RPMI8226 (cell line): ENCODE measurements at places on chromosomes 3 and 15.

- DNase-seq = no peak
Observed at GRCh38 chr3:81580355-81580754, 181.1 kb downstream of the GBE1 start.

DNA sequence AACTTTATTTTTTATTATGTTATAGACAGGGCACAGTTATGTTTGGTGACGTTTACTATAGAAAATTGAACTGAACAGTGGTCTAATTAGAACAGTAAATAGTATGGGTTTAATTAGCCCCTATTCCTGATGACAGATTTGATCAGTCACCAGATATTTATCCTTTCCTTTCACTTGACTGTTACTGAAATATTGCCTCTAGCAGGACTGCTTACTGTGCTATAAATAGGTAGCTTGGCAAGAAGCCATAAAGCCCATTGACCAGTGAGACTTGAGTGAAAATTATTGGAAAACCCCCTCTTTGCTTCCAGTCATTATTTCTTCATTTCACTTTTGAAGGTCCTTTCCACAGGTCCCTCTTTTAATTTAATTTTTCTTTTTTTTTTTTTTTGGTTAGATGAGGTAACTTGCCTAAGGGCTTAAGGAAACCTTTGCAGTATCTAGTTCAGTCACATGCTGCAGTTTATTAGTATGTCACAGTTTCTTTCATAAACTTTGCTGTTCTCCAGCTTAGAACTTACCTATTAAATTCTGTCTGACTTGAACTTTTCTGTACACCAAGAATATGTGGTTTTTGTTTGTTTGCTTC, 115.6 kb downstream of the ADAMTSL3 start:
- no peak for DNase-seq

GRCh38 chr3:60301142-60301541, 950.1 kb downstream of the FHIT start:
- DNase-seq = no peak

DNA sequence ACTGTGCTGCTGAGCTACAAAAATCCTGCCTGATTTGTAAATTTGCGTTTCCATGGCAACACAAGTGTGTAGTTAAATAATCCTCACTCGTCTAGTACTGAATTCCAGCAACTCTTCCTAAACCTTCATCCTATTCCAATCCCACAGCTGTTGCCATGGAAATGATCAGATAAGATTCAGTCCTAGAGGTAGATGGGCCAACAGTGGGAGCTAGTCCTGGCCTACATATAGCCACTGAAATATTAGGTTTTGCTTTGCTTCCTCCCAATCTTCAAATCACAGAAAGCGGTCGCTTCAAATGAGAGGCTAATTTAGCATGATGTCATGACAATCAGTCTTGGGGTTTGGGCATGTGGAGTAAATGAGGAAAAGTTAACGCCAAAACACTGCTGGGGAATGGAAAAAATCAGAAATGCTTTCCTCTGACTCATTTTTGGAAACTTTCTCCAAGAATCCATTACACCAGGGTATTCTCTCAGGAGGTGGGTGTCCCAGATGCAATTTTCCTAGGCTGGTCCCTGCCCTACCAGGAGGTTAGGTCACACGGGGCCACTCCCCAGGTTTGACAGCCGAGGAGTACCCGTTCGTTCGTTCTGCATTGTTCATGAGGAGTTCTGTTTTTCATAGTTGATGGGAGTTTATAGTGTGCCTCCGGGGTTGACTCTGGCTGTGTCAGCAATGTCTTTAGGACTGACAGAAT, 159.2 kb upstream of the SLCO3A1 start:
- peak; percentile 17 for DNase-seq

GRCh38 chr3:186653080-186653707, 12.6 kb upstream of the HRG start:
- no peak for DNase-seq

DNA sequence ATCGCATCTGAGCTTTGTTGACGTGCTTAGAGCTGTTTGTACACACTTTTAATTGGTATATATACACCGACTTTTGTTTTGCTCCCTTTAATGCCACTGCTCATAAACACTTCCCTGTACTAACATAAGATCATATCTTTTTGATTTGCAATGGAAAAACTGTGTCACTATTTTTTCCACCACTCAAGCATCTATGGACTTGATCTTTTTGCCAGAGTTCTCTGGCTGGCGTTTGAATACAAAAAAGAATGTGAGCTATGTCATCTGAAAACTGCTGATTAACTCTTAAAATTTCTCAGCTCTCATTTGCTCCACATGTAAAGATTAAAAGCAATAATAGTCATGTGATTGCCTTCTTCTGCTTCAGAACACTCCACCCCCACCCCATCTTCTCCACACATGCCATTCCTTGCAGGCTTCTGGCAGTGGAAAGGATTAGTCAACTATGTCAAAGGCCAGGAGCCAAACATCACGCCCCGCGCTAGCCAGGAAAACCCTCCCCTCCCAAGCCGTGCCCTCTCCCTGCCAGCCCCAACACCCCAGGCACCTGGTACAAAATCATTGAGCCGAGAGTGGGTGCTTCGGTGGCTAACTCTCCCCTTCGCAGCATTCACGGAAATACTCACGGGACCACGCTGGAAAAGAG, 123.4 kb upstream of the MEF2A start:
- no peak for DNase-seq

DNA sequence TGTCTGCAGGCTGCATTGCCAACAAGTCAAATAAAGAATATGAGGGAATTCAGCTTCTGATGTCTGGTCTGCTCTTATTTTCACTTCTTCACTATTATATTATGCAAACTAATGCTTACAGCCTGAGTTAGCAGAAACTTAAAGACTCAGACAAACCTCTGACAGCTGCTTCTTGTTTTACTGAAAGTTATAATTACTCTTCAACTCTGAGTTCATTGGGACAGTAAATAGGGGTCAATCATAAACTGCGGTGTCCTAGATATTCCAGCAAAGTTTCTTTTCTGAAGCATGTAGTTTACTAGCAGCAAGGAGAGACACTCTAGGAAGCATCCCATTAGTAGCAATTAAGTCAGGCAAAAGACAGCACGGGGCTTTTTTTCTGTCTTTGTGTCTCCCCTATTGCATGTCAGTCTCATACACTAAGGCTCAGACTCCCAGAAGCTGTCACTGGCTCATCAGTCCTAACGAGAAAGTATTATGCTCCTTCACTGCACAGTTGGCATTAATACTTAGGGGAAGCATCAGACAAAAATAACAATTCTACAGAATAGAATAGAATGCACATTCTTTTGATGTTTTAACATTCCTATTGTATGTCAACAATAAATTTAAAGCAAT, 1060.8 kb downstream of the ROBO1 start:
- DNase-seq = no peak

DNA sequence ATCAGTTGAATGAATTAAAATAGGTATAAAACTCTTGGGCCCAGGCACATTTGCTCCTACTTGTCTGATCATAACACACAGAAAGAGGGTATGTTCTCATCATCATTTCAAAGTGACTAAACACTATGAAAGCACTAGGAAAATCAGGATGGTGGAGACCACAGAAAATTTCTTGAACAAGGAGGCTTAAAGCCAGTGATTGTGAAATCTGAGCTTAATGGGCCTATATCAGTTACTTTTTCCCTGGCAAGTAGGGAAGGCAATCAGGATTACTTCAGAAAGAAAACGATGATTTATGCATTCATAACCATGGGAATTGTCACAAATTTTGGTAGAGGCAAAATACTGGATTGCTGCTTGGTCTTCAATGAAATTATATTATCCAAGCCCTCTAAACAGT, 434.4 kb upstream of the CNTN4 start:
- DNase-seq = no peak

- DNase-seq = peak; percentile 68
Observed at GRCh38 chr15:66703540-66703941, 1.5 kb downstream of the SMAD6 start.

DNA sequence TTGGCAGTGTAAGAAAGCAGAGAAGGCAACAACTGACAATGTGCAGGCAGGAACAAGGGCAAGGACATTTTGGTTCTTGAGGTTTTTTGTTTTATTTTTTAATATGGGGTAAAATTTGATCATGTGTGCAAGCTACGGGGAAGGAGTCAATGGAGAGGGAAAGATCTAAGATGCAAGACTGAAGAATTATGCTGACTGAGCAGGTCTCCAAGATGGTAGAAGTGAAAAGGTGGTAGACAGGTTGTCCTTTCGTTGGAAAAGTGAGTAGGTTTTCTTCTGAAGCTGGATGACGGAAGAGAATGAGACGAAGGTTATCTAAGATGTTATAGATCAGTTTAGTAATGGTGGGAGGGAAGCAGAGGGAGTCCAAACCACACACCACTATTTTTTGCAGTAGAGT, 4.2 kb downstream of the CD47 start:
- DNase-seq = no peak

GRCh38 chr15:43895586-43895985, 68.8 kb downstream of the WDR76 start:
- DNase-seq = no peak

DNA sequence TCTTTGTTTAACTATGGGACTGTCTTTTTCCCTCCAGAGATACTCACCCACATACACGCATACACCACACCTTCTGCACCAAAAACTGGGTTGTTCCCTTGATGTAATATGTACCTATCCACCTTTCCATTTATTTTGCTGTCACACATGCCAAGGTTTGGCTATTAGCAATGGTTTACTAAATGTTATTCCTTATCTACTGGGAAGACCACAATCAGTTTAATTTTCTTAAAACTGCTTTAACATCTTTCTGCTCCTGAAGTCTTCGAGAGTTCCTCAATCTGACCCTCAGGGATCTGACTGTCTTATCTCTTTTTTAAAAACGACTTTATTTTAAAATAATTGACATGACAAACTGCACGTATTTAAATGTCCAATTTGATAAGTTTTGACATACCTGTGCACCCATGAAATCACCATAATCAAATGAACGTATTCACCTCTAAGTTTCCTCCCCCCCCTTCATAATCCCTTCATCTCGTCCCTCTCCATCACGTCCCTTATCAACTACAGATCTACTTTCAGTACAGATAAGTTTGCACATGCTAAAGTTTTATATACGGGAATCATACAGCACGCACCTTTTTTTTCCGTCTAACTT, 805 bp upstream of the TRPM7 start:
- no peak for DNase-seq

- peak; percentile 48 for DNase-seq
Observed at GRCh38 chr3:112634786-112635541, 6.0 kb downstream of the CCDC80 start.

GRCh38 chr15:37791693-37792092, 142.7 kb upstream of the TMCO5A start:
- no peak for DNase-seq

DNA sequence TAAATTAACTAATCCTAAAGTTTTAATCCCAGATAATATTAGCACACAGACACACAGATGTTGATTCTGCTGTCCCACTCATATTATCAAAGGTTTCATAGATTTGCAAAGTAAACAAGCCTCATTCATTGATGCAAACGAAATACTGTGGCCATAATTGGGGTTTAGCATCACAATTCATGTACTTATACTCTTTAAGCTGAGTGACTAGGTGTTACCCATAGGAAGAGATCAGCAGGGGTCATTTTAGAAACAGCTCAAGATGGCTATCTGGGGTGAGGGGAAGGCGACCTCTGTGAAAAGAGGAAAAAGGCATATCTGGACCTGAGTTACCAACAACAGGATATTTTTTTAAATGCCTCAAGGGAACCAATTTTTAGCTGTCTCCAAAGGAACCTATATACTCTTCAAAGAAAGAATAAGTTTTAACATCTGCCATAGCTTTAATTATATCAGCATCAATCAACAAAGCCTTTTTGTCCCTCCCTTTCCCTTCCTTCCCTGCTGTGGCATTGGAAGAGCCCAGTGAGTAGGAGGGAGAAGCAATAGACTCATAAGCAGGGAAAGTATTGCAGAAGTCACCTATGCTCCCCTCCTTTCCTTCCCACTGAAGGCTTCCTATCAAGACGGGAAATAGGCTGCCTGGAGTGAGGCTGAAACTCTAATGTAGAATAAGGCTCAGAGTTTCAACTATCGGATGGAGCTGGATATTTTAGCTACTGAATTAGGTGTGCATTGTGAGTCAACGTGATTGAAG, 553.4 kb downstream of the ZIC1 start:
- DNase-seq = no peak

GRCh38 chr3:129942296-129942695, 32.2 kb upstream of the TRH start:
- DNase-seq = peak; percentile 56

DNA sequence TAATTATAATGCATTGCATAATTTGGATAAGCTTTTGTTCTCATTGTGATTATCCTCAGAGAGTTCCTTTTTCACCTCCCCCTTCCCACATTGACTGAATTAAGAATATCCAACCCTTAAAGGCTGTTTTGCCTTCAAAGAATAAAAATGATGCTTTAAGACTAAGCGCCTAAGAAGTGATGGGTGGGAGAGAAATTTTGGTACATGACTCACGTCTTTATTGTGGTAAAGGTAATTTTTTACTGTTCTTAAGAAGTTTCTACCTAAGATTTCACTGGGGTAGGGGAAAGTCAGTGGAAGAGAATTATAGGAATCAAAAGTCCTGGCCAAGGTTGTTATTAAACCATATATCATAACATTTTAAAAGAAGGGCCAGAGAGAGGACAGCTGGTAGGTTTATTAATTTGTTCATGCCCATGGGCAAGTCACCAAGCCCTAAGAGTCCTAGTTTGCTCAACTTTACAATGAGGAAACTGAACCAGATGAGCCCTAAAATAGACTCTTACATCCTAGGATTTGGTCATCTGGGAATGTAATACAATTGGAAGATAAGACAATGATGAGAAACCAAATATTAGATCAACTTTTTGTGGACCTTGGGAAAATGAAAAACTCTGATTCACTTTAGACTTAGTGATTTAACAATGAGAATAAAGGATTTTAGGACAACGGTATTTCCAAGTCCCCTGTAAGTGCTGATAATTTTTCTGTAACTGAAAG, 101.1 kb upstream of the RASGRP1 start:
- no peak for DNase-seq

DNA sequence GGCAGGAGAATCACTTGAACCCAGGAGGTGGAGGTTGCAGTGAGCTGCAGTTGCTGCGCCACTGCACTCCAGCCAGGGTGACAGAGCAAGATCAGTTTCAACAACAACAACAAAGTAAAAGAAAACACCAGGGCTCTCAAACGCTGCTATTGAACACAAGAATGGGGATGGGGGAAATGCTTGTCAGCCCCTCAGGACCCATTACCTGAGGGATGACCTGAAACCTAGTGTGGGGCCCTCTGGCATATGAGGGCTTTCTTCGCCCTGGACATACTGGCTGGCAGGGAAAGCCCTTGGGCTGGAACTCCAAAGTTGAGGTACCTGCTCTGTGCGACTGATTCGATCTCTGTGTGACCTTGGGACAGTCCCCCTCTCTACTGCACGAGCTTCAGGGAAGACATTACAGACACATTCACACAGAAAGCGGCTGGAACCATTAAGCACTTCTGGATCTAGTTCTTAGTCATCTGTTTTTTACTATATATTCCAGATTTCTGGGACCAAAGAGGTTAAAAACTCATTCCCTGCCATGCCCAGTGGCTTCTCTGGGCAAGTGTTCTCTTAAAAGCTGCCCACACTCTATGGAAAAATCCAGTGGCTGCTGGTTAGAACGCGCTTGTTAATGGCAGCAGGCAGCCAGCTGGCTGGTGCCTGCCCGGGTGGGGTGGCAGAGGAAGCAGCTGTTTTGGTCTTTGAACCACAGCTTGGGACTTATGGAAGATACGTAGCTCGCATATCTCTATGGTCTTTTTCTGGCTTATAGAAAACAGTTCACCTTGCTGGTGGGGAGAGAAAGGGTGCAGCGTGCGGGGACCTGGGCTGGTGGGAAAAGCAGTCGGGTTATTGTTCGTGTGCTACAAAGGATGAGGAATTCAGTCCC, 57.2 kb downstream of the ATP1B3 start:
- no peak for DNase-seq

GRCh38 chr15:43808960-43809678, 8.7 kb downstream of the HYPK start:
- no peak for DNase-seq
